ENCODE measurements at places on chromosomes 7 and 10.

DNA sequence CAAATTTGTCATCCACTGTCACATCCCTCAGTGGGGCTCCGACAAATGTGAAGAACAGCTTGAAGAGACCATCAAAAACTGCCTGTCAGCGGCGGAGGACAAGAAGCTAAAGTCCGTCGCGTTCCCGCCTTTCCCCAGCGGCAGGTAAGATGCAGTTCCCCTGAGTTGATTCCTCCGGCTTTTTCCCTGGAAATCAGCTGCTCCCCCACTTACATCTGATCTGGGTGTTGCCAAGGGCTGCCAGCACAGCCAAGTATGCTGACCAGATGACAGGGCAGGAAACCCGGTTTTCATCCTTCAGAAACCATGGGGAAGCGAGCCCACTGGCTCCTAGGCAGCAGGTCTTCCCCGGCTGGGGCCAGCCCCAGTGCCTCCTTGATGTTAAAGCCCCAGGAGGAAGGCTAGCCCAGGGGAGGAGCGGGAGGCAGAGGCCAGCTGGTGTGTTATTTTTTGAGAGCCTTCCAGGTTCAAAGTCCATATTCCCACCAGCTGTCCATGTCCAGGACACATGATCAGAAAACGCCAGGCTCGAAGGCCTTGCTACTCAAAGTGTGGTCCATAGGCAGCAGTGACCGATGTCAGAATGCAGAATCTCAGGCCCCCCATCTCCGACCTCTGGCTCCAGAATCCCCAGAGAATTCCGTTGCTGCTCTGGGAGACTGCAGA is 23.4 kb downstream of the AIFM2 start:
- DNase-seq = peak; percentile 41

GRCh38 chr7:74023092-74023536 is 4.9 kb upstream of the ELN start:
- peak; percentile 67 for DNase-seq

DNA sequence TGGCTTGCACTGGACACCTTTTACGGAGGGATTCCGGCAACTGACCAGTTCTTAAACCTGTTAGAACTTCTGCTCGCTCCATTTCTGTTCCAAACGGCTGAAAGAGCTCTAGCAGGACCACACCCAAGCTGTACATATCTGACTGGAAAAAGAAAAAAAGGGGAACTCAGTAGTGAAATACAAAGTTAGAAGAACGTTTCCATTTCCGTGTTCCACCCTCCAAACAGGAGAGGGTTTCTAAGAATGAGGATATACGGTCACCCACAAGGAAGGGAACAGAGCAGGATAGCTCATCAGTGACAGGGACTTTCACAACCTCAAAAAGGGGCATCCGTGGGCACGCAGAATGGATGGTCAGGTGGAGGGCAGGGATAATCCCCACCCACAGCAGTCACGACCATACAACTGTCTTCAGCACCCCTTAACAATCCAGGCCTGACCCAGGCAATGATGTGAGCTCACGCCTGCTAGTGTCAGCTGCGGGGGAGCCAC is 4.3 kb upstream of the ANKRD61 start:
- no peak for DNase-seq

- no peak for DNase-seq
These were observed 101.6 kb downstream of the DNAJB6 start for GRCh38 chr7:157438121-157439025.

GRCh38 chr7:76392531-76393115 is 16.9 kb downstream of the SSC4D start:
- no peak for DNase-seq

- no peak for DNase-seq
These were observed 33.4 kb downstream of the PDGFA start for GRCh38 chr7:486216-486743.

DNA sequence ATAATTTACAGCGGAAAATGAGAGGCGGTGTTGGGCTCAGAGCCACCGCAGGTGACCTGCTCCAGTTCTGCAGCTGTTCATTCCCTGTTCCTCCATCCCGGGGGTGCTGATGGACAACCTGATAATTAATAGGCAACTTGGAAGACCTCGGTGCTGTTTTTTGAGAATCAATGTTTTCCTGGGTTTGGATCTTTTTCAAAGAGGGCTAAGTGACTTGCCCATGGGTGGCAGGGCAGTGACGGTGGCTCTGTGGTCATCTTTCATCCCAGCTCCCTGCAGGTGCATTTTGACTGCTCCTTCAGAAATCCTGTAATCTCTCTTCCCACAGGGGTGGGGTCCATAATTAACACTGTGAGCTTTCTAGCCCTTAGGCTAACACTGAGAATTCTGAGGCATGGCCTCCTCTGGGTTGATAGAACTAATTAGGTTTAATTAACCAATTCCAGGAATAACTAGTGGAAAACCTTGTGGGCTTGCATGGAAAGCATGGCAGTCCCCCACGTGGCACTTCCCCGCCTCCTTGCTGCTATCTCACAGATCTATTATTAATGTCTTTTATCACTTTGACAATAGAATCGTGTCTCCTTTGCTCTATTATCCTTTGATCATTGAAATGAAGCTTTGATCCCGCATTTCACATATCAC is 217.9 kb downstream of the GLRX3 start:
- DNase-seq = no peak

DNA sequence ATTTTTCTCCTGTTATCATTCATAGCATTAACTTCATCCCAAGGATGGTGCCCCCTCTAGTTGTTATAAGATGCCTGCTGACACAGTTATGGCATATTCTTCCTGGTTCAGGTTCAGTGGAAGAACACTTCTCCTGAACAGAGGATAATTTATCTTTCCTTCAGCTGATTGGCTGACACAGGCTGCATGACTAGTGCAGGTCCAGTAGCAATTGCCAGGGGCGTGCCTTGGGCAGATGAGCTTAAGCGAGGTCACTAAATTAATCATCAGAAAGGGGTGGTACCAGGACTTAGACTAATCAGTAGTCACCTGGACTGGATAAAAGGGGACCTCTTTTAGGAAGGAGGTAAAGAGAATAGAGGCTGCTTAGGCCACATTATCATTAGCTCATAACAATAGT is 42.3 kb downstream of the BZW2 start:
- no peak for DNase-seq

GRCh38 chr10:12036073-12036655 is 6.4 kb downstream of the UPF2 start:
- no peak for DNase-seq

GRCh38 chr10:88841316-88842111 is 10.1 kb downstream of the ANKRD22 start:
- DNase-seq = no peak

DNA sequence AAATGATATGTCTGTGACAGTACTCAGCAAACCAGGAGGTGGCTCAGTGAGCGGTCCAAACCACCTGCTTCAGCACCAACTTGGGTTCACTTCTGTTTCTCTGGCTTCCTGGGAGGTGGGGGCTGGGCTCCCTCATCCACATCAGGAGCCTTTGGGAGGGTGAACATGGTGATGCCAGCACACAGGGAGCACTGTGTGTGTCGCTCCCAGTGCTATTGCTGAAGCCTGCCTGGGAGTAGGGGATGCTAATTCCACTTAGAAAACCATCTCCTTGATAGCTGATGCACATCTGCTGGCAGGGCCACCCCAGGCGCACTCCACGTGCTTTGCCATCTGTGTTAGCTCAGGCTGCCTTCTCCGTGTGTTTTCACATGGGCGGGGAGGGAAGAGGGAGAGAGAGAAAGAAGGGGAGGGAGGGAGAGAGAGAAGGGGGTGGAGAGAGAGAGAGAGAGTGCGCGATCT is 58.0 kb downstream of the RAMP3 start:
- DNase-seq = no peak

DNA sequence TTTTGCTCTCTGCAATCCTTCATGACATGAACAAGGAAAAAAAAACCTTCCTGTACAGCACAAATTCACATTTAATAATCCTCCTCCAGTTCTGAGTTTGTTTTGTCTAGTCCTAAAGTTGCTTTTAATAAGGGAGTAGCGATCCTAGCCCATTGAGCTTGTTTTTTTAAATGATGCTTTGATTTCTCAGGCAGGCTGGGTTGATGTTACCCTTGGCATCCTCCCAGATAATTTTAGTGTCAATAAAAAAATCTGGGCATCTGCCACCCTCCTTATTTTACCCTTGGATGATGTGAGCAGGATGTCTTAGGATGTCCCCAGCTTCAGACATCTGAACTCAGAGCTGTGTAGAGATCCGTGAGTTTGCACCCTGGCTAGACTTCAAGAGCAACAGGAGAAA is 33.9 kb upstream of the PROSER2 start:
- DNase-seq = no peak

- DNase-seq = peak; percentile 22
These were observed 32.5 kb upstream of the DOCK1 start for GRCh38 chr10:126872768-126873167.

DNA sequence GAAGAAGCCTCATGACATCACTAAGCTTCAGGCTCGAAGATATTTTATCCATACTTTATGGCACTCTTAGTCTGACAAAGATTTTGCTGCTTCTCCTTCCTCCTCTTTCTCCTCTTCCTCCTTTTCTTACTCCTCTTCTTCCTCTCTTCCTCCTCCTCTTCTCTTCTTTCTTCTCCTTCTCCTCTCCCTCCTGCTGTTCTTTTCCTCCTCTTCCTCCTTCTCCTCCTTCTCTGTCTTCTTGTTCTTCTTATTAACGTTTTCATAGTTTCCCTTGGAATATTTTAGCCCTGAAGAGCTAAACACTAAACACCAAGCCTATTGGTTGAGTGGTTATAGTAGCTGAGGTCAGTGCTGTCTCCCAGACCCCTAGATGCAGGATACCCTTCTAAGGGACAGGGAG is 137.7 kb downstream of the CREB5 start:
- DNase-seq = no peak

- peak; percentile 98 for DNase-seq
These were observed 15.9 kb downstream of the FAM53B start for GRCh38 chr10:124728071-124728829.

DNA sequence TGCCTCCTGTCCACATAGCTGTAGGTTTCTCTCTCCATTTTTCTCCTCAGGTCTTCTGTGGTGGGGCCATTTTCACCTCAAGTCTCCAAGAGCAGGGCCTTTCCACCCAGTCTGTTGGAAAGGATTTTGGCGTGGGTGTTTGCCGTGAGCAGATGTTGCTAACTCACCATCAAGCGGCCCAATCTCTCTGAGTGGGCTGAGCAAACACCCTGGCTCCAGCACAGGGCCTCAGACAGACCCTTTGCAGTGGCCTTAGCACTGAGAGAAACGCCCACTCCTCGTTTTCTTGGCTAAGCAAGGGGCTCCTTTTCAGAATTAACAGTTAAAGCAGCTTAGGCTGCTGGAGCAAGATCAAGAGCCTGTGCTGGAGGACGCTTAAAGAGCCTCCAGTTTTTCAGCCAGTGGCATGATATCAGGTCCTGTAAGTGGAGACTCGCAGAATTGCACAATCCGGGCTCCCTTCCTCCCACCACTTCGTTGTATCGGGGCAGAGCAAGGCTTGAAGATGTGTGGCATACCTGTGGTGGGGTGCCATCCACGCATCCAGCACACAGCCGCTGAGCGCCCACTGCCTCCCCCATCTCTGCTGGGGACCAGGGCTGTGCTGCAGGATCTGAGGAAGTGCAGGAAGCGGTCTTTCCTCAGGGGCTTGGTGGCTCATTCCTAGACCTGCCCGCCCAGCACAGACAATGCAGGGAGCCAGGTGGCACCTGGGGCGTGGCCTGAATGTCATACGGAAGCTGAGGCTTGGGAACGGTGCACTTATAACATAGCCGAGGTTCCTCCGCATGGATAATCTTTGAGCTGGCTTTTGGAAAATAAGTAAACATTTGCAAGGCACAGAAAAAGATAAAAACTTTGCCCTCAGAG is 142.7 kb downstream of the ADARB2 start:
- no peak for DNase-seq

GRCh38 chr10:95964756-95965155 is 57.0 kb downstream of the CC2D2B start:
- peak; percentile 15 for DNase-seq

GRCh38 chr7:107857541-107857912 is 33.5 kb upstream of the DLD start:
- DNase-seq = peak; percentile 18

Measured in myocyte (in vitro differentiated cells).